Left renal cortex interstitium (tissue), 4 donors: ENCODE measurements at places on chromosomes 13 and 19.
A peak's percentile ranks its signal among the peaks of the same experiment; 100 is the strongest.

GRCh38 chr13:27508802-27509201 lies 58.4 kb upstream of the MTIF3 start:
- no peak for DNase-seq

GRCh38 chr13:42039946-42040729 lies 8.3 kb upstream of the DGKH start:
- peak; percentile 74 for DNase-seq

- DNase-seq = no peak
These were observed 132.6 kb upstream of the USP29 start for GRCh38 chr19:56987184-56987583.

- DNase-seq = no peak
These were observed 401.7 kb upstream of the HTR2A start for GRCh38 chr13:47298506-47298905.

DNA sequence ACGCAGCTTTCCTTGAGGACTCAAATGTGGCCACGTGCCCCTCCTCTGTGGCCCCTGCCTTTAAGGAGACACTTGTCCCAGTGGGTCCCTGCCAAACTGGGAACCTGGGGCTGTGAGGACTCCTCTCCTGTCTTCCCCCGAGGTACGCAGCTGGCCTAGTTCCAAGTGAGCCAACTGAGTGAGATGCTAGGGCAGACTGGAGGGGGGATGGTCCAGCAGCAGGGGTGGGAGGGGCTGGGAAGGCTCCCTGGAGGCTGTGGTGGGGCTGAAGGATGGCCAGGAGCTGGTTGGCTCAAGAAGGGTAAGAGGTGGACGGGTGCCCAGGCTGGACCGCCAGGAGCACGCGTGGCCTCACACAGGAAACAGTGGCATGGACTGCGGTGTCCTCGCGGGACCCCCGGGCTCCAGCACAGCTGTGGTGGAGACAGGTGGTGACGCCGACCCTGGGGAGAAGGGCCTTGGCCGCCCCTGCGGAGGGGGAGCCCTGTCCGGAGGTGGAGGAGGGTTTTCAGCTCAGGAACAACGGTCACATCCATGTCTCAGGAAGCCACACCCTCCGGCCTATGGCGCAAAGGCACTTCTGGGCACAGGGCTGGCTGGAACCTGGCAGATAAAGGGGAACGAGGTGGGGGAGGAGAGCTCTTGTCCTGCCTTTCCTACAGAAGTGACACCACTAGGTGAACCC lies 45.8 kb downstream of the MLLT1 start:
- no peak for DNase-seq

GRCh38 chr19:10155839-10156238 lies 36.1 kb upstream of the EIF3G start:
- no peak for DNase-seq

DNA sequence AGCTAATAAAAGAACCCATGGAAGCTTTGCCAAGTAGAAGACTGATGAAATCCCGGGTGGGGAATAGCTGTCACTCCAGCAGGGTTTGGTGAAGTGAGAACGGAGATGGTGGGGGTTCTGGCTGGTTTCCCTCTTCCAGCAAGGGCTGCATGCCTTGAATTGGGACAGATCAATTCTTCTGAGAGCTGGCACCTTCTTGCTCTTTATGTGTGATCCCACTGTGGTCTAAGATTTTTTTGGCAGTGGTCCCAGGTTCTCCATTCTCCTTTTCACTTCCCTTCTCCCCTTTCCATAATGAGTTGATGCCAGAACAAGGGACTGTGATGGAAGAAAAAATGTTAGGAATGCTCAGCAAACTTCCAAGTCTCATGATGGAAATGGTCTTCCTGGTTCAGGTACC lies 50.0 kb downstream of the TNFSF11 start:
- DNase-seq = no peak

GRCh38 chr19:54211235-54211634 lies 10.6 kb downstream of the RPS9 start:
- no peak for DNase-seq

GRCh38 chr13:68697551-68697950 lies 1410.1 kb upstream of the ATXN8OS start:
- no peak for DNase-seq

DNA sequence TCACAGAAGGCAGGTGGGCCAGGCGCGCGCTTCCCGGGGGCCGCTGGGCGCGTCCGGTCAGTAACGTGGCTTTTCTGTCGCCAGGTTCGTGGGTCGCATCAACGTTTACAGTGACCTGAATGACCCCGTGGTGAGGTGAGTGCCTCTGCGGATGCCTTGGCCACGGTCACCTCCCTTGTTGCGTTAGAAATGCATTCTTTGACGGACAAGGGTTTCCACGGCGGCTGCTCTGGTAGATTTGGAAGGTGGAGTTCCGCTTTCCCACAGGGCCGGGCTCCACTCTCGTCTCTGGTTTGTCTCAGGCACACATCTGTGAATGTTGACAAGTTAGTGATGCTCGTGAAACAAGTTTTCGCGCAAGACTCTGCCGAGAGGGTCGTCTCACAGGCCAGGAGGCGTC lies 130.0 kb downstream of the ATP11A start:
- no peak for DNase-seq

GRCh38 chr13:39034085-39034484 lies 3.8 kb downstream of the PROSER1 start:
- DNase-seq = no peak

GRCh38 chr19:50921426-50922316 lies 10.5 kb upstream of the KLK4 start:
- no peak for DNase-seq

DNA sequence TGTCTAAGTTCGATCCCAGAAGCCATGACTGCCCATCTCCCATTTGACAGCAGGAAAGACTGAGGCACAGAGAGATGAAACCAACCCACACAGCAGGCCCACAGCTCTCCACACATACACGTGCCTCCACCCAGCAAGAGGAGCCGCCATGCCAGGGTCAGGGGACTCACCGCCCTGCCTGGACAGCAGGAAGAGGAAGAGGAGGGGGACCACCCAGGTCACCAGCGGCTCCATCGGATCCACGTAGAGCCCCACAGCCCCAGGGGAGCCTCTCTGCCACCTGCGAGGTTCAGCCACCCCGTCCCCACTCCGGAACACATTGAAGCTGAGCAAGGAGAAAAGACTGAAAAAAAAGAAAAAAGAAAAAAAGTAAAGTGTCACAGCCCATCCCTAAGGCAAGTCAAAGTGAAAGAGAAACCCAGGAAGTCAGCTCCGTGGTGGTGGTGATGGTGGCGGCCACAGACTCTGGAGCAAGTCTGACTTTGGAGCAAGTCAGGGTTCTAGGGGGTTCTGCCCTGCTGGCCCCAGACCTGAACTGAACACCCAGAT lies at the start of gene IL12RB1:
IL12RB1 (minus strand) TSS at position 345 of the 549 bp plus-strand sequence; CDS start at position 234, 111 bp downstream.
- no peak for DNase-seq

GRCh38 chr13:62595976-62596375 lies 1180.3 kb upstream of the PCDH20 start:
- no peak for DNase-seq

DNA sequence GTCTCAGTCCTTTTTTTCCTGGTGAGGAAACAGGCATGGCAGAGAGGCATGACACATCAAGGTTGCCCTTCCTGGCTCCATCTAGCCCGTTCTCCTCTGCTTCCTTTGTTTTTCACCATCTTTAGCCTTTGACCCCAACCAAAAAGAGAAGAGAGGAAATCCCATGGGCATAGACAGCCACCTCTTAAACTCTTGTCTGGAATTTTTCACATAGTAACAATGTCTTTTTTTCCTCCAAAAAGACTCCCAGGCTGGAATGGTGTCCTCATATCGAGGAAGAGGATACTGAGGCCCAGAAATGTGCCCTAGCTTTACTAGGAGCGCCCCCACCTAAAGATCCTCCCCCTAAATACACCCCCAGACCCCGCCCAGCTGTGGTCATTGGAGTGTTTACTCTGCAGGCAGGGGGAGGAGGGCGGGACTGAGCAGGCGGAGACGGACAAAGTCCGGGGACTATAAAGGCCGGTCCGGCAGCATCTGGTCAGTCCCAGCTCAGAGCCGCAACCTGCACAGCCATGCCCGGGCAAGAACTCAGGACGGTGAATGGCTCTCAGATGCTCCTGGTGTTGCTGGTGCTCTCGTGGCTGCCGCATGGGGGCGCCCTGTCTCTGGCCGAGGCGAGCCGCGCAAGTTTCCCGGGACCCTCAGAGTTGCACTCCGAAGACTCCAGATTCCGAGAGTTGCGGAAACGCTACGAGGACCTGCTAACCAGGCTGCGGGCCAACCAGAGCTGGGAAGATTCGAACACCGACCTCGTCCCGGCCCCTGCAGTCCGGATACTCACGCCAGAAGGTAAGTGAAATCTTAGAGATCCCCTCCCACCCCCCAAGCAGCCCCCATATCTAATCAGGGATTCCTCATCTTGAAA lies at the start of gene GDF15:
GDF15 (plus strand) TSS at position 484 of the 868 bp plus-strand sequence; CDS start at position 516, 32 bp downstream.
- no peak for DNase-seq
